ENCODE measurements at places on chromosomes 2 and 18. TPM values are rescaled to one million over a fixed set of nuclear protein-coding genes. Genes with fewer than 3 reads are reported as not detected.

- peaks cover 10% of the 10 kb centered on the region for H3K4me1 ChIP-seq
- H3K4me3 ChIP-seq, result no peak overlapping the region
- H3K36me3 ChIP-seq, result peaks cover 12% of the 10 kb centered on the region
- H3K27me3 ChIP-seq, result no peaks in the 10 kb centered on the region
These were observed 69.7 kb downstream of the MEP1B start for GRCh38 chr18:32259553-32259952.

DNA sequence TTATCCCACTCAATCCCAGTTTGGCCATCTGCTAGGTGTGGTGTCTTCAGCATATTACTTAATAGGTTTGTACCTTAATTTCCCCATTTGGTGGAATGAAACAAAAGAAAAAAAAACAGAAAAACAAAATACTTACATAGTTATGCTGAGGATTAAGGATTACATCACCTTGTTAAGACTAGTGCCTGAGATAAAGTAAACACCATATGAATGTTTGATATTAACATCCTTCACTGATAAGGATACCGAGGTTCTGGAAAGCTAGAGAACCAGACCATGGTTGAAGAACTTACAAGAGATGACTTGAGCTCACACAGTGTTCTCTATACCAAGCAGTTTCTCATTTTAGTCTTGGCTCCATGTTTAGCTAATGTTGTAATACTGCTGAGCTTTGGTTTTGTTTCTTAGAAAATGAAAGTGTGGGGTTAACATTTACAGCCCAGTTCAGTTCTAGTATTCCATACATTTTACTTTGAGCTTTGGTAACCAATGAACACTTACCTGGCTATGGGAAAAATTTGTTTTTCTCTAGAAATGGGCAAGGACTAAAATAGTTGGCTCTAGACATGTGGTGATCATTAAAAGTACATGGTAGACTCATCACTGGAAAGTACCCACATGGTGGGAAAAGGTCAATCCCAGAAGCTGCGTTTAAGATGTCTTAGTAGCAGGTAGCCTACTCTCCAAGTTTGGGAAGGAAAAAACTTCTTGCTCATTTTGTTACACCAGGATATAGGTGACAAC lies 5.8 kb upstream of the GPD2 start:
- H3K4me1 ChIP-seq, result peaks cover 20% of the 10 kb centered on the region
- H3K4me3 ChIP-seq, result no peak overlapping the region
- H3K36me3 ChIP-seq, result no peaks in the 10 kb centered on the region
- DNase-seq, result no peak

FBXO15 gene
- total RNA-seq, result 0.79 TPM

DNA sequence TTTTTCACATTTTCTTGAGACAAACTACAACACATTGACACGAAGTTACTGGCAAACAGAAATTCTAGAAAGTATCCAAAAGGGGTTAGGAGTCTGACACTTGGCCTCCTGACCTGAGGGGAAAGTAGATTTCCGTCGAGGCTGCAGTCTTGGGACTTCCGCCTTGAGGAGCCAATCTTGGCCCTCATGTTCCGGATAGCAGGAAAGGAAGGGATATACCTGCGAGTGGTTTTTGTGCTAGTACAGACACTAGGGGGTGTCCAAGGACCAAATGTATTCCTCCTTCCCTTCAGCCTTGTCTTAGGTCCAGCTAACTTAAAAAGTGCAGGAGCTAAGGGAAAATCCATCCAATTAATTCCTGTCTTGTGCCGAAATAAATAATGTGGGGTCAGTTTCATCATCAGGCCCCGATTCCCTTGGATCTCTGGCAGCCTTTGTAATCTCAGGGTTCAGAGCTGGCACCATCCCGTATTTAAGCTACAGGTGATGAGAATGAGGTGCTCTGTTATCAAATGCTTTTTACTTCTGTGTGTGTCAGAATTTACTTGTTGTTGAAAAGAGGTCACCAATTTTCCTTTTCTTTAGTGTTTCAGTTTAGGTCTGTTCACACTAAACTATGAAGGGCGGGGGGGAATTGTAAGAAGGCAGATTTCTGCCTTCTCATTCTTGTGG lies 330.2 kb upstream of the FANCL start:
- peak; percentile 88 for DNase-seq
- peak overlapping the region; percentile 75 for H3K27ac ChIP-seq
- peaks cover 18% of the 10 kb centered on the region for H3K4me1 ChIP-seq
- no peaks in the 10 kb centered on the region for H3K27me3 ChIP-seq

DNA sequence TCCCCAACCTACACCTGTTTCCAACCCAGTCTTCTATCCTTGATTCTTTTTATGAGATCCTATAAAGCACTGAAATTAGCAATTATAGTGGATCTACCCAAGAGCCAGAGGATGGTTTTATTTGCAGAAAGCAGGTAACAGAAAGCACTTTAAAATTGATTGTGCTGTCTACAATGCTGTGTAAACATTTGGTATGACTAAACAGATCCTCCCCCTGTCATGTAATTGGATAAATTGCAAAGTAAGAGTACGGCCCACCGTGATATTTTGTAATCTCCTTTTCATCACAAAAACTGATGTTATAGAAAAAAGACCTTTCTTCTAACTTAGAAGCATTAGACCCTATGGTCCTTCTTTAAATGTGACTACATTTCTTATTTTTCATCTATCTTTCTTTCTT lies 11.3 kb upstream of the PPP3R1 start:
- no peaks in the 10 kb centered on the region for H3K27me3 ChIP-seq
- no peaks in the 10 kb centered on the region for H3K36me3 ChIP-seq
- H3K27ac ChIP-seq, result no peak overlapping the region
- no peak for DNase-seq

GRCh38 chr2:112755444-112755843 lies 9.0 kb downstream of the CKAP2L start:
- DNase-seq, result no peak
- H3K4me1 ChIP-seq, result peaks cover 26% of the 10 kb centered on the region
- no peak overlapping the region for H3K4me3 ChIP-seq
- H3K36me3 ChIP-seq, result peaks cover 15% of the 10 kb centered on the region

GALNT14 gene
- total RNA-seq, result 4.6 TPM

FTCDNL1 gene
- 2.5 TPM for total RNA-seq

GRCh38 chr2:111117598-111118480 lies 2.9 kb upstream of the BCL2L11 start:
- H3K27ac ChIP-seq, result no peak overlapping the region
- H3K4me3 ChIP-seq, result peak overlapping the region; percentile 78
- DNase-seq, result peak; percentile 72
- peaks cover 8% of the 10 kb centered on the region for H3K4me1 ChIP-seq
- no peaks in the 10 kb centered on the region for H3K27me3 ChIP-seq

GRCh38 chr18:56316727-56317126 lies 321.7 kb downstream of the TXNL1 start:
- no peaks in the 10 kb centered on the region for H3K27me3 ChIP-seq
- H3K4me1 ChIP-seq, result peaks cover 11% of the 10 kb centered on the region
- no peaks in the 10 kb centered on the region for H3K36me3 ChIP-seq
- no peak for DNase-seq
- H3K4me3 ChIP-seq, result no peak overlapping the region

TRIM43 gene
- total RNA-seq, result not detected

DNA sequence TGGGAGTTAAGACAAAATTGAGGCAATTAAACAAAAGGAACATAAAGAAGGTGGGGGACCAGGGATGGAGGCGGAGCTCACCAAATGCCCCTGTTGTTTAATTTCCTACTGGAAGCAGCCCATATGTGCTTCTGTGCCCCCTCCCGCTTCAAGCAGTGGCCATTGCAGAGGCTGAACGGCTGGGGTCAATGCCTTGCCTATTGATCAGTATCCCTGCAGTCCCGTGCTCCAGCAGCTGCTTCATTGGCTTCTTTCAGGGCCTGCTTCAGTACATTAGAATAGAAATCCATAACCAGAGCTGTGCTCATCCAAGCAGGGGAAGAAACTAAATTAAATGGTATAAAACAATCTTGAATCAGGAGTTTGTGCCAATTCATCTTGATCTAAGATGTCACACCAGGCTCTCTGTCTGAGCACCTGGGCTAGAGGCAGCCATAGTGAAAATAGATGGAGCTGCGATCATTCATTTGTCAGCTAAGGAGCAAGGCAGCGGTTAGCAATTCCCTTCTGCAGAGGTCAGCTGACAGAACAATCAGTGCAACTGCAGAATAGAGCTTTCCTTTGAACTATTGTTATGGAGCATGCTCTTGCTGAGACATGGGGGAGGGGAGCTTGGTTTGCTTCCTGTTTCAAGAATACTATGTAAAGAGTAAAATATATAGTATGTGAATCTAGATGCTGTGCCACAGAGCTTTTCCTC lies 222.4 kb downstream of the WDR7 start:
- H3K4me1 ChIP-seq, result peaks cover 6% of the 10 kb centered on the region
- DNase-seq, result no peak
- H3K4me3 ChIP-seq, result no peak overlapping the region
- no peaks in the 10 kb centered on the region for H3K27me3 ChIP-seq

DNA sequence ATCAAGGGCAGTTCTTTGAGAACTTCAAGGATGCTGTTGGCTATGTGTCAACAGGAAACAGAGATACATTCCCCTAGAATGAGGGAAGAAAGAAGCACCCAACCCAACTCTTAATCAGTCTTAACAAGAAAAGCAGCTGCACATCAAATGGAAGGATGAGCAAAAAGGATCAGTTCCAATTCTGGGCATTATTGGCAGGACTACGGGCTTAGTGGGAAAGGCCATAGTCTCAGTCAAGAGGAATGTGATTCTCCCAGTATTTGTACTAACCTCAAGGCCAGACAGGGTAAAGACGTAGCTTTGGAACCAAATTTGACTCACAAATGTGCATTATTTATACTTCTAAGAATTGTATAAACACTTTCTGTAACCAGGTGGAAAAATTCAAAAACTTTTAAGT lies 18.2 kb downstream of the BMP10 start:
- H3K4me1 ChIP-seq, result no peaks in the 10 kb centered on the region
- H3K27ac ChIP-seq, result no peak overlapping the region
- peaks cover 32% of the 10 kb centered on the region for H3K27me3 ChIP-seq
- DNase-seq, result no peak

DNA sequence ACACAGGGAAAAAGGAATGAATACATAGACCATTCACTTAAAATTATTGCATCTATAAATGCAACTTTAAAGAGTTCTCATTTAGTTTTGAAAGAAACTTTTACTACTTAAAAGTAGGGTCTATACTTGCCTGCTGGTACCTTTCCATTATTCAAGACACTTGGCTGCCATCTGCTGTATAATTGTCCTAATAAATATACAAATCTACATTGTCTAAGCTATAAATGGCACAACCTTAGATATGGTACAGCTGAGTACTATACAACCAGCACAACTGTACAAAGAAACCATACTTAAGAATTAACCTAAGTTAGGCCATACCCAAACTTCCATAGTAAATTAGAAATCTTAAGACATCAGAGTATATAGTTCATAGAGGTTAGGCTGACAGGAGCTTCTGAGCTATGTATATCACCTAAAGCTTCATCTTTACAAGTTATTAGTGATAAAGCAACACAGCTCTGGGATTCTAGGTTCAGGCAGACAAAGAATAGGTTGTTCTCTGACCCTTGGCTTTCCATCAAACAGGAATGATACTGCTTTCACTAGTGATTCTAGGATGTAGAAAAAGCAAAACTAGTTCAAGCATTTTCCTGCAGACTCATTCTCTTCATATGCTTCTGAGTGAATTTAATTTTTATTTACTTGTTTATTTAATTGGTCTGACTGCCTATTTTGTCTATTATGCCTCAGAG lies 22.1 kb downstream of the EXOC6B start:
- H3K4me1 ChIP-seq, result peaks cover 6% of the 10 kb centered on the region
- H3K36me3 ChIP-seq, result no peaks in the 10 kb centered on the region
- H3K27ac ChIP-seq, result no peak overlapping the region
- no peak for DNase-seq

- no peak overlapping the region for H3K4me3 ChIP-seq
- peaks cover 55% of the 10 kb centered on the region for H3K4me1 ChIP-seq
- H3K36me3 ChIP-seq, result no peaks in the 10 kb centered on the region
- no peaks in the 10 kb centered on the region for H3K27me3 ChIP-seq
- DNase-seq, result peak; percentile 76
- H3K27ac ChIP-seq, result peak overlapping the region; percentile 59
These were observed 109.2 kb downstream of the MREG start for GRCh38 chr2:215904101-215904500.

- no peaks in the 10 kb centered on the region for H3K36me3 ChIP-seq
- H3K27me3 ChIP-seq, result no peaks in the 10 kb centered on the region
- no peak overlapping the region for H3K4me3 ChIP-seq
- DNase-seq, result peak; percentile 95
- peaks cover 44% of the 10 kb centered on the region for H3K4me1 ChIP-seq
These were observed 41.2 kb downstream of the RPL37A start for GRCh38 chr2:216539791-216540241.

GRCh38 chr2:216897561-216898203 lies 37.8 kb upstream of the TNP1 start:
- no peaks in the 10 kb centered on the region for H3K27me3 ChIP-seq
- H3K4me1 ChIP-seq, result no peaks in the 10 kb centered on the region
- DNase-seq, result no peak
- H3K36me3 ChIP-seq, result no peaks in the 10 kb centered on the region
- no peak overlapping the region for H3K27ac ChIP-seq
- no peak overlapping the region for H3K4me3 ChIP-seq

BMP10 gene
- total RNA-seq, result not detected

NR4A2 gene
- total RNA-seq, result 2.6 TPM

DNA sequence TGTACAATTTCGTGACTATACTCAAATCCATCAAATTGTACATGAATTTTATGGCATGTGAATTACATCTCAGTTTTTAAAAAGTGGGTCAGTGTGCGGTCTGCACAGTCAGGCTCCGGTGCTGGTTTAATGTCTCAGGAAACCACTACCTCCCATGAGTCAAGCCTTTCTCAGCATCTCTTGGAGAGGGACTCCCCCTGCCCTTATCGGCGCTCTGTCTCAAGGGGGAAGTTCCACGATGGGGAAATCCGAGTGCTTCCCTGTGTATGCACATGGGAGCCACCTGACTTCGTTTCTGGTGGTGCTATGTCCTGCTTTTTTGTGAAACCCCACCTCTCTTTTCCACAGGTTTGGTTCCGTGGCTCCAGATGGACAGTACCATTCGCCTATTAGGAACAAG lies 72.5 kb downstream of the ACOXL start:
- H3K4me1 ChIP-seq, result no peaks in the 10 kb centered on the region
- H3K27ac ChIP-seq, result no peak overlapping the region
- H3K4me3 ChIP-seq, result no peak overlapping the region
- DNase-seq, result no peak
